Dermis blood vessel endothelial cell (primary cell): ENCODE measurements at places on chromosomes 2 and 18. TPM values are rescaled to one million over a fixed set of nuclear protein-coding genes. Genes with fewer than 3 reads are reported as not detected.

DNA sequence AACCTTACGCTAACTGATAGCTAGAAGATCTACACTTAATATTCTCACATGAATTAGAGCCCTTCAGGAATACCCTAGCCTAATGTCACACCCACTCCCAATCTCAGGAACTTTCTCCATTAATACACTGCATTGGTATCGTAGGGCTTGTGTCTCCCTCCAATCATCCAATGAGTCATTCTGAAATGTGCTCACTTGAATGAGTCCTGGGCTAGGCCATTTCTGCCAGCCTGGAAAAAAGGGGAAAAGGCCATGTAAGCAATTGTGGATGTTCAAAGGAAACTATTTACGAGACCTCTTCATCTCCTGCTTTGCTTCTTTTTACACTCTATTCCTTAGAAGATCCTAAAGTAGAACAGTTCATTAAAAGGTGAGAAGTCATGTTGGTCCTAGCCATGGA is 18.8 kb downstream of the ZEB2 start:
- DNase-seq, result no peak

DNA sequence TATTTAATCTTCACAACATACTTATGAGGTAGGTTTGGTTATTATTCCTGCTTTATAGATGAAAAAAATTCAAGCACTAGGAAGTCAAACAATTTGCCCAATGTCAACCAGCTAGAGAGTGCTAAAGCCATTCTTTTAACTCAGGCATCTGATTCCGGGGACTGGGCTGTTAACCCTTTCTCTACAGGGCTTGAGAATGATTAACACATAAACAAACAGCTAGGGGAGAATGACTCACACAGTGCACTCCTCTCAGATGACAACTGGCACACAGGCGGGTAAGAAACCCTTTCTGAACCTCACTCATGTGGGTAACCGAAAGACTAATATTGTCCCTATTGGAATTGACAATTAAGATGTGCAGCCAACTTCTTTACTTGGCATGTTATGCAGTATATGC is 86.3 kb upstream of the FSHR start:
- DNase-seq, result no peak

DNA sequence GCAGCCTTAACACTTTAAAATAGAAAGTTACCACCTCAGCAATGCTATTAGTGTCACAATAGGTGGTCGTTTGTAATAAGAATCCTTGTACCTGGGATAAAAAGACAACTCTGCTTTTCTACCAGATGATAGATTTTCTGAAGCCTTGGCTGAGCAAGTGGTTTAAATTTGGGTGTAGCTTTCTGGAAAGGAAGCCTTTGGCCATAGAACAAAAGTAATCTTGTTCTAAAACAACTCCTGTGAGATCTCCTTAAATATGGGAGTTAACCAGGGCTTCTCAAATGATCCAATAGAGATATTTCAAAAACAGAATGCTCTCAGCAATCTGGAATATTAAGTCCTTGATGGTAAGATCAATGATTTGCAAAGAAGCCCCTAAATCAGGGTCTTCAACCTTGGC is 261.6 kb downstream of the ZNF516 start:
- DNase-seq, result no peak

DNA sequence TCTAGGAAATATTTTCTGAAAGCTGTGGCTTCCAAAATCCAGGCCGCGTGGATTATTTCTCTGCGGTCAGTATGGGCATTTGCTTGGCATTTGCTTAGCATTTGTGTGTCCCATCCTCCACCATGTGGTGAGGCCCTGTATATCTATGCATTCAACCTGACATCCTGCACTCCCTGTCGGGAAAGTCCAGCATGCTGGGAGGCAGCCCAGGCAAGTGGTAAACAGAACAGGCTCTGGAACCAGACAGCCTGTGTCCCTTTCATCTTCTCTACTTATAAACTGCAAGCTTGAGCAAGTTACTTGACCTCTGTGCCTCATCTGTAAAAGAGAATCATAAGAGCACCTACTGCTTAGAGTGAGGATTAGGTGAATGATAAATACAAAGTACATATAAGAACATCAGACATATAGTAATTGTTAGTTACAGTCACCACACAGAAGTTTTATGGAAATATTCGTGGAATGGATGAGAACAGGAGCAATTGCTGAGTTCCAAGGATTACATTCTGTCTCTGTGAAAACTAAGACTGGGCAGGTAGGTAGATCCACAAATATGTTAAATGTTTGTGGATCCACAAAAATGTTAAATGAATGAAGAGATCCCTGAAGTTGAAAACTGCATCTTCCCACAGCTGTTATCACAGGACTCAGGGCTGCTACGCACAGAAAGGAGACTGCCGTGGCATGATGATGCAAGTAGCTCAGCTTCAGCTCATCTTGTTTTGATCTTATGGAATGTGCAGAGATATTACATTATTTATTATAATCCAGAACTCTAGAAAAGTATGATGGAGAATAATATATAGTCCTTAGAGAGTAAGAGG is 317.0 kb upstream of the MMADHC start:
- DNase-seq, result no peak

DNA sequence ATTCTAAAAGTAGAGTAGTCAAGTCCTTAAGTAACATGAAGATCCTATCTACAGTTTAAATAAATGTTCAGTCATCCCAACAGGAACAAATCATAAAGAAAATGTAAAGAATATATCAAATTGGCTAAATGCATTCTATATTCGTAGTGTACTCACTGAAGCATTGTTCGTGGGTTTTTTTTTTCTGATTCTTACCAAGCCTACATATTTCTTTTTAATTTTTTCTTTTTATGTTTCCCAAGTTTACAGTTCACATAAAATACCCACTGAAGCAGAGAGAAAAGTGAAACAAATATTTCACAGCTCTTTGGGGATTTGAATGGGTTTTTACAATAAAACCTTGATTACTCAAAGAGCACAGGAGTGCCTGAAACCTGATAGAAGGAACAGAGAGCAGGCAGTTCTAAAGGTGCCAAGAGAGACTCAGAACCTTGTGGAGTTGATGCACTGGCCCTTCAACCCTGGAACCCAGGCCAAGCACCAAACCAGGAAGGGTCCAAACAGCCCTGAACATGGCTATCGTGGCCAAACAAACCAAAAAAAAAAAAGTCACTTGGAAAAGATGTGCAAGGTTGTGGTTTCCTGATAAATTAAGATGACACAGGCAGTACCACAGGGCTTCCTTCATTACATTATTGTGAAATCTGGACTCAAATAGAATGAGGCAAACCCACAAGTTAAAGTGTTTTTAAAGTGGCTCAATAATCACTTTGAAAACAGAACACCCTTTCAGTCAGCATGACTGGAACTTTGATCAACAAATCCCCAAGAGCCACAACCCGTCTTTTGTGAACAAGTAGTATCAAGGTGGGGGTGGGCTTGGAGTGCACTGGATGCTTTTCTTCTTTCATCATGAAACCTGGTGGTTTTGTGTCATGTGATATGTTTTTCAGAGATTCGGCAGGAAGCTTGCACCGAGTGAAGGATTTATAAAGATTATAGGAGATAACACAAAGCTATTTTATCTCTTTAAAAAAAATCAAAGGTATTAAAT is 245.0 kb upstream of the FN1 start:
- DNase-seq, result no peak

DNA sequence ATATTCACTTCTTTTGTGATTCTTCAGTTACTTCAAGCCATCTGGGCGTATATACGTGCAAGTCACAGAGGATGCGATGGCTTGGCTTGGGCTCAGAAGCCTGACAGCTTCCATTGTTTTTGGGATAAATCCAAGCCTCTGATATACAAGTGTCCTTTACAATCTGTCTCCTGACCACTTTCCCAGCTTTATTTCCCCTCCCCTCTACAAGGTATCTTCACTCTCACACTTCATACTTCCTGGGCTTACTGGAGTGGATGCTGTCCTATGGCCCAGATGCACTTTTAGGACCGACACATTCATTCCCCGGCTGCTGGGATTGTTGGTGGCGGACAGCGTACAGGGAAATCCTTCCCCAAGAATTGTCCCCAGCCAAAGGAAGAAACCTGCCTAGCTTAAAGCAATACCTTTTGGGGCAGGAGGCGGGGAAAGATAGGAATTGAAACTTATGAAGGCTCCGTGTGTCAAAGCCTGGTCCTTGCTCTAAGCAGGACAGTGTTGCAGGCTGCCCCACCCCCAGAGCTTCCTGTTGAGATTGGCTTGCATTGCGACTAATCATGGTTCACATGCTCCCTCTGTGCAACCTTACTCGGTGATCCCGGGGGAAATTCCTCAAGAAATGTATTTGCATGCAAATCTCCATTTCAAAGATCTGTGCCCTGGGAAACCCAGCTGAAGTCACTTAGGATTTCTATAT is 802.9 kb upstream of the ID2 start:
- DNase-seq, result no peak

DNA sequence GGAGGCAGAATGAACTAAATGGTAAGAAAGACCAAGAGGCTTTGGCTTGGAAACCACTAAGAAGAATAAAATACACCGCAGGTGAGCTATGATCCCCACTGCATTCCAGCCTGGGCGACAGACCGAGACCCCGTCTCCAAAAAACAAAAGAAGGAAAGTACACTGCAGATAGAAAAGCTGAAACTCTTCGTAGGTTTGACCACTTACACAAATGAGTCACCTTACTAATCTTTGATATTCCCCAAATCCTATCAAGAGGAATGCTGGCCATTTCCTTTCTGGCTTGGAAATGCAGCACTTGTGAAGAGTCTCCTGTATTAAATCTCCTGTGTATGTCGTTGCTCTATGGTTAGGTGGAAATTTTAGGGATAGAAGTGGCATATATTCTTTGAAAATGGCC is 108.8 kb downstream of the MTCL1 start:
- peak; percentile 56 for DNase-seq

GRCh38 chr2:9380702-9381628 is 42.4 kb downstream of the ITGB1BP1 start:
- DNase-seq, result peak; percentile 89

- no peak for DNase-seq
These were observed 9.8 kb downstream of the FBXO11 start for GRCh38 chr2:47896450-47896968.

Gene SLC8A1
- 0.47 and 1.5 TPM in 2 replicates for total RNA-seq

Gene CARF
- total RNA-seq, result 3.4 and 5.6 TPM in 2 replicates

Gene ABCG8
- total RNA-seq, result not detected in 2 replicates

Gene DHX57
- 25.2 and 29.7 TPM in 2 replicates for total RNA-seq

Gene HOXD4
- 6.1 and 8.8 TPM in 2 replicates for total RNA-seq
